ENCODE measurements at places on chromosomes 7 and 10.

DNA sequence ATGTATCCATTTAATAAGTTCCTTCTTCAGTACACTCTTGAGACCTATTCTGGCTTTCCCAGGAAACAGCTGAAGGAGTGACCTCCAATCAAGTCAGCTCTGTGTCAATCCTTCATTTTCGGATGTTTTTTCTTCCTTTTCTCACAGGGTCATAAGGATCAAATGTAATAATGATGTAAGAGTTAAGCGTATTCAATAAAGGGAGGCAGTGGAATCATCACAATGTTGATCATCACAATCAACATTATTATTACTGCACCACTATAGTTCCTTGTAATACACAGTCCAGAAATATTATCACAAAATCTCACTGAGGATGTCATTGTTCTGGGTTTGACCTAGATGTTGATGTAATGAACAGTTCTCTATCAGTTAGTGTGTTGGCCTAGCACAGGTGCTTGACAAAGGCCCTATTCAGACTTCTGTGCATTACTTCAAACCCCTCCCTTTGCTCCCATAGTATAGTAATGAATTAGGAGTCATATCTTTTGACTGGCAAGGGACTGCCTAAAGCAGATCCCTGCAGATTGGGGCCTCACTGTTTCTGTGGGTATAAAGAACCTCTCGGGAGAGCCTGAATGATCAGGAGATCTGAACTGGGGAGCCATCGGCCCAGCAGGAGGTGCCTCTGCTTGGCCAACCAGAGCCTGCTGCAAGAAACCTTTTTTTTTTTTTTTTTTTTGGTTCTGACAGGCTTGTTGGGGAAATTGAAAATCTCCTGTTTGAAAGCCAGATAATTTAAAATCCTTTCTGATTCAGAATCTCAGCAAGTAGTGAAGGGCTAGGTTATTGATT is 100.6 kb downstream of the KAT6B start:
- DNase-seq = no peak

DNA sequence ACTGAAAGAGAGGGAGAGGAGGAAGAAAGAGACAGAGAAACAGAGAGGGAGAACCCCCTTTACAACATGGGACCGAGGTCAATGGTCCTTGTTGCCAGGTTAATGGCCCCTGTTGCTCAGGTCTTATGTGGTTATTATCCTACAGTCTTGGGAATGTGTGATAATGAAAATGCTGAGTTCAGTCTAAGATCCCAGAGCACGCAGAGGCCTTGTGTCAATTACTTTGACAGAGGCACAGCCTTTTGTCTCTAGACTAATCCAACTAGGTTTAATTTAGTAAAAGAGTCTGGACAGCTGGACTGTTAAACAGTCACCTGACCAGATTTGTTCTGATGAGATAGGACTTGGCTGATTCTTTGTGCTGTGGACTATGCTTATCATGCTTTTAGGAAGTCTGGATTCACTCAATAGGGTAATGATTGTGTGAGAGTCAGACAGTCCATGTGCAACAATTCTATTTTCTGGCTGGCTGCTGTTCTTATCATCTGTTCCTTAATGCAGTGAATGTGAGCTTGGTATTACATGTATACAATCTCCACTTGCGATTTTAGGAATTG is 157.4 kb upstream of the MAGI2 start:
- no peak for DNase-seq

DNA sequence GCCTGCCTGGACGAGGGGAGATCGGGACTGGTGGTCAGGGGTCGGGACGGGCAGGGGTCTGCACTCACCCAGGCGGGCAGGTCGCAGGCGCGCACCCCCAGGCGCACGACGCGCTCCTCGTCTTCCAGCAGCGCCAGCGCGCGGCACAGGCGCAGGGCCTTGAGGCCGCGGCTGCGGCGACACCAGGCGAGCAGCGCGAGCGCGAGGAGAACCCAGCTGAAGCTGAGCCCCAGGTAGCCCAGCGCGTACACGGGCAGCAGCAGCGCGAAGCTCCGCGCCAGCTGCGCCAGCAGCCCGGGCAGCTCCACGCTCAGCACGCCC is 328 bp downstream of the ESYT2 start:
- DNase-seq = no peak

GRCh38 chr7:11570205-11570604 is 261.8 kb downstream of the THSD7A start:
- no peak for DNase-seq

- DNase-seq = no peak
Measured at GRCh38 chr7:118039963-118040489, 143.9 kb upstream of the LSM8 start.

- no peak for DNase-seq
Measured at GRCh38 chr7:6015917-6016652, 7.0 kb downstream of the AIMP2 start.

GRCh38 chr10:33410096-33410859 is 75.8 kb upstream of the NRP1 start:
- no peak for DNase-seq

GRCh38 chr7:20275637-20276036 is 55.1 kb upstream of the ITGB8 start:
- DNase-seq = no peak

- no peak for DNase-seq
Measured at GRCh38 chr10:119253433-119254174, 46.2 kb downstream of the GRK5 start.

DNA sequence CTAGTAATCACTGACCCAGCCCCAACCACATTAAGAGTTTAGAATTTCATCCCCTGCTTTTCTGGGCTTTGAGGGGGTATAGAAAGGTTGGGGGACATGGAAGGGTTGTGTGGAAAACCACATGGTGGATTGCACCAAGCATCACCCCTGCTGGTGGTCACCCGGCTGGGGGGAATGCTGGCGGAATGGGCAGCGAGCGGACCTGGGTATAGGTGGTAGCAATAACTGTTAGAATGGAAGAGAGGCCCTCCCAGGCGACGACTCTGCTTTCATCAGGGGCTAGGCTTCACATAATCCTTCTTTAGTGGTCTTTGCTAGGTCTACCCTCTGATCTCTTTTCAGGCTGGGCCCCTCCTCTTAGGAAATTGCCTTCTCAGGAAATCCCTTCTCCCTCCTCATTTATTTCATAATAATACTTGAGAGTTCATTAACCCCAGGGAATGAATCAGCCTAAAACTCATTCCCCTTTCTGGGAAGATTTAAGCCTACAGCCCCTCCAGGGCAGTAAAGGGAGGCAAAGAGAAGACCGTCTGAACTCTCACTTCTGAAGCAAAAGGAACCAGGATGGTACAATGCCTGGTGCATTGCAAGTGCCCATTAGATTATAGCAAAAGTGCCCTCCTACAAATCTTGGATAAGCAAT is 90.7 kb upstream of the LEP start:
- no peak for DNase-seq

- DNase-seq = no peak
Measured at GRCh38 chr10:30282221-30282620, 66.9 kb downstream of the MTPAP start.

DNA sequence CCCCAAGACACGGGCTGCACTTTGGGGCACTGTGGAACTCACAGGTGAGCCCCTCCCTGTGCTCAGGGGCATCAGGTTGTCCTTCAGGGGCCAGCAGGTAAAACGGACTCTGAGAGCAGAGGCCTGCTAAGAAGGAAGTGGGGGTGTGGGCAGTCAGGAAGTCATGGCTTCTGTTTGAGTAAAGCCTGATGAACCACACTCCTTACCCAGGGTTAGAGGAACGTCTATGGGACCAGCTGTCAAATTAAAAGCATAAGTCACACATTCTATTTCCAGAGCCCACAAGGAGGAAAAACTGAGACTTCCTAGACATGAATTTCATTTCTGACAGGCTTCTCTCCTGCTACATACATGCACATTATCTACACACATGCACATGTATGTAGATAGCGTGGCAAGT is 616.4 kb downstream of the SDK1 start:
- DNase-seq = no peak

DNA sequence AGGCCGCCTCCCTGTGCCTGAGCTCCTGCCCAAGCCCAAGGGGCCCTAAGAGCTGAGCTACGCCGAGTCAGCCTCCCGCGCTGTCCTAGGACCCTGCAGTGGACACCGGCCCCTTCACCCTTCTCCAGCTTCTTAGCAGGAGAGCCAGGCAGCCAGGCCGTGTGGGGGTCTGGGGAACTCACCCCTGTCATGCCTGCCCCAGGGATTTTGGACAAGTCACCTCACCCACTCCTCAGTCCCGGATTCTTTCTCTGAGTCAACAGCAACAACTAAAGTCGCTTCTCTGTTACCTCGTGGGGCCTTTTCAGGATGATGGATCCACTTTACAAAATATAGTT is 79.3 kb downstream of the MKI67 start:
- no peak for DNase-seq

DNA sequence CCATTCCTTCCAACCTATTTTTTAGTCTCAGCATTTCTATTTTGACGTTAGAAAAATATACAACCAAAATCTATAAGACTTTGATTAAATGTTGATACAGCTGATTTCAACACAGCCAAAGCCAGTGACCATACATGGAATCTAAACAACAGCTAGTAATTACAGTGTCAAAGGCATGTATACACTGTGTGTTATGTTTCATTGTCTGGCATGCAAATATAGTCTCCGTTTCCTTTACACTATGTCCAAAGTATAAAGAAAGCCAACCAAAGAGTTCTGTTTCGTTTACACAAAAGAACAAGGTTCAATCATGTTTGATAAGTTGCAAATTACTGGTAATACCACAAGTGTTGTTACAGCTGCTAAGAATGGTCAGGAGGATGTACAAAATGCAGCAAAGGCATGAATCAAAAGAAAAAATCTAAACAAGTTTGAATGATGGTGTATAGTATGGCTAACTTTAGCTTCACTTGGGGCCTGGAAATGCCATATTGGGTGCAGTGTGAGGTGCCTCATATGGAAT is 268.3 kb upstream of the FERD3L start:
- DNase-seq = no peak

GRCh38 chr7:84057576-84057975 is 137.0 kb downstream of the SEMA3A start:
- no peak for DNase-seq

GRCh38 chr7:11235491-11235890 is 261.8 kb downstream of the PHF14 start:
- no peak for DNase-seq

- DNase-seq = no peak
Measured at GRCh38 chr10:80474597-80474910, 20.4 kb downstream of the TSPAN14 start.

- DNase-seq = no peak
Measured at GRCh38 chr7:149683181-149683580, 90.2 kb downstream of the ZNF467 start.

DNA sequence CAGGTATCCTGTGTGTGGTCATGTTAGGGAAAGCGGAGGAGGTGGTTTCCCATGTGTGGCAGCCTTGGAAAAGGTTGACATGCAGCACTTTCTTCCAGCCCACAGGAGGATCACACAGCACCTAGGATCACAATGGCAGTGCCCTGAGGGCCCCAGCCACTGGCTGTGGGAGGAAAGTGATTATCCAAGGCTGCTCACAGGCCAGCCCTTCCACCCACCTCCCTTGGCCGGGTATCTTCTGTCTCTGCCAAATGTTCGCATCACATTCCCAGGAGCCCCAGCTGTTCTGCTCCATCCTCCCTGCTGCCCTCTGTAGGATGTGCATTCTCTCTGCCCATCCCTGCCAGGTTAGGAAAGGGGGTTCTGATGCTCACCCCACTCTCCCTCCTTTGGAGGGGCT is 2.5 kb upstream of the MLXIPL start:
- no peak for DNase-seq

DNA sequence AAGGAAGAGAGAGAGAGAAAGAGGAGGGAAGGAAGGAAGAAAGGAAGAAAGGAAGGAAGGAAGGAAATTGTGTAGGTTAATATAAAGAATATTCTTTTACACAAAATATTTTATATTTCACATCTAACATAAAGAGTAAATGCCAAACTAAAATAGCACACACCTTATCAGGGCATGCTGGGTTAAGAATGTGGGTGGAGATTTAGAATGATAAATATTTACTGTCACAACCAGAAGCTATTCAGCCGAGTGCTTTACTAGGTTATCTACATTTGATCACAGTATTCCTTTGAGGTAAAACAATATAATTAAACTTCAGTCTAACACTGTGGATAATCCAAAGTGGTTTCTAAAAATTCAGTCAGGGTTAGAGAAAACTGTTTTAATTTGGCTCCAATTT is 103.3 kb downstream of the SEMA3A start:
- DNase-seq = no peak

DNA sequence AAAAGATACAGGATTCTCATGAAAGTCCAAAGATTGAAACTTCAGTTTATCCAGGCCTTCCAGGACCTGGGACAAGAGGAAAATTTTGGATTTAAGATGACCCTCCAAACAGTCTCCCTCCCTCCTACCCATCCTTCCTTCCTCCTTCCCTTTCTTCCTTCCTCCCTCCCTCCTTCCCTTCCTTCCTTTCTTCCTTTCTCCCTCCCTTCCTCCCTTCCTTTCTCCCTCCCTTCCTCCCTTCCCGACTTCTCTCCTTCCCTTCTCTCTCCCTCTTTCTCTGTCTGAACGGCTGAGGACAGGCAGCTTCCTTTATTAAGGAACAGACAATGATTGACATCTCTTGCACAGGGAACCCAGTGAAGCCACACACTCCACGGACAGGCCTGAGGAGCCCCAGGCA is 23.3 kb downstream of the SFTPD start:
- no peak for DNase-seq

GRCh38 chr10:42954766-42955492 is 121.9 kb upstream of the RET start:
- no peak for DNase-seq

GRCh38 chr10:6228647-6229046 is 25.9 kb downstream of the PFKFB3 start:
- no peak for DNase-seq

- DNase-seq = no peak
Measured at GRCh38 chr10:100327007-100327717, 2.9 kb downstream of the PKD2L1 start.

DNA sequence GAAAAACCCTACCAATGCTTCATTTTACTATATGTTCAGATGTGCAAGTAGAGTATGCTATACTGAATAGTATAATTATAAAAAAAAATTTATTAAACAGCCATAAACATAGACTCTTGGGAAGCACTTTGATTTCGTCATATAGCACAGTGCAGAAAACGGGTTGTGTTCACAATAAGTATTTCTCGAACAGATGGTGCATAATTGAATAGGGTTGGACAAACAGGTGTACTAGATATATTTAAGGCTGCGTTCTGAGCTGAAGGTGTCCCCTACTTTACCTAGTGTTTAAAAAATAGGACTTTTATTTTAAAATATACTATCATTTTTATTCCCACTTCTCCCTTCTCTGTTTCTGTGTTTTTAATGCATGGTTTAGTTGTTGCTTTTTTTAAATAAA is 841.5 kb downstream of the ANKRD7 start:
- no peak for DNase-seq
